ENCODE measurements at places on chromosomes 13 and 19. TPM values are rescaled to one million over a fixed set of nuclear protein-coding genes. Genes with fewer than 3 reads are reported as not detected.

The C19orf85 gene
- total RNA-seq = not detected

DNA sequence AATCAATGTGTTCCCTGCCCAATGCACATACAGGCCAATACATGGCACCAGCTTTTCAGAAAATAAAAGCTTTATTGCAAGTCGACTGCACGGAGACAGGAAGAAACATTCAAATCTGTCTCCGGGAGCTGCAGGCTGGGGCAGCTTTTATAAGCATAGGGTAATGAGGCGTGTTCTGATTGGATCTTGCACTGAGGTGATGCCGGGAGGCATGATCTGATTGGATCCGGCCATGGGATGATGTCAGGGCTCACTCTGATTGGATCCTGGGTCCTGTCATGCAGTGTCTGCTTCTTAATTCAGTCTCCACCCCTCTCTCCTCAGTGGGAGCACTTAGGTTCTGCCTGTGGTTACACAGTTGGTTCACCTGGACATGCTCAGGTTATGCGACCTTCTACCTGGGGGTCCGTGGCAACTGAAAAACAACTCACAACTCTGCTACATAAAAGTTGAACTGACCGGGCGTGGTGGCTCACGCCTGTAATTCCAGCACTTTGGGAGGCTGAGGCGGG, 11.8 kb upstream of the FBN3 start:
- DNase-seq = no peak

- no peak for DNase-seq
Observed at GRCh38 chr13:73984201-73984600, 150.0 kb downstream of the KLF12 start.

The ANGPTL4 gene
- total RNA-seq = 0.51 TPM

DNA sequence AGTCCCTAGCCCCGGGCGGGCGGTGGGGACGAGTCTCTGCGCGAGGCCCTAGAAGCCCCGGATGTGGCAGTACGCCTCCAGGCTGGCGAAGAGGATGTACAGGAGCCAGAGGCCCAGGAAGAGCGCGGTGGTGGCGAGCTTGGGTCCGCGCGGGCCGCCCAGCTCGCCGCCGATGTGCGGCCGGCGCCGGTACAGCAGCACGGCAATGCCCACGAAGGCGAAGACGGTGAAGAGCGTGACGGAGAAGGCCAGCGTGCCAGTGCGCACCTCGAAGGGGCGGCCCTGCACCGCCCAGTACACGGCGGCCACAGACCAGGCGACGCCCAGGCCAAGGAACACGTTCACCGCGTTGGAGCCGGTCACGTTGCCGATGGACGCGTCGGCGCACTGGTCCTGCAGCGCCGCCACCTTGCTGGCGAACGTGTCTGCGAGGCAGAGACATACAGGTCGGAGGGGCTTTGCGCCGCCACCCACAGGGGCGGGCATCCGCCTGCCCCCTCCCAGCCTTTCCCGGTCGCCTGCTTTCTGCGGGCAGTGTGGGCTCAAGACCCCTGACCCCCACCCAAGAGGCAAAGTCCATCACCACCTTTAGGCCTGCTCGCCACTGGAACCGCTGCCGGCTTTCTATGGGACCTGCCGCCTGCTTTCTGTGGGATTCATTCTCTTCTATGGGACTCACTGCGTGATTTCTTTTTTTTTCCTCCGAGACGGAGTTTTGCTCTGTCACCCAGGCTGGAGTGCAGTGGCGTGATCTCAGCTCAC, 10.9 kb upstream of the MEIS3 start:
- peak; percentile 70 for DNase-seq

GRCh38 chr19:36030264-36031148, 2.2 kb downstream of the CLIP3 start:
- no peak for DNase-seq

DNA sequence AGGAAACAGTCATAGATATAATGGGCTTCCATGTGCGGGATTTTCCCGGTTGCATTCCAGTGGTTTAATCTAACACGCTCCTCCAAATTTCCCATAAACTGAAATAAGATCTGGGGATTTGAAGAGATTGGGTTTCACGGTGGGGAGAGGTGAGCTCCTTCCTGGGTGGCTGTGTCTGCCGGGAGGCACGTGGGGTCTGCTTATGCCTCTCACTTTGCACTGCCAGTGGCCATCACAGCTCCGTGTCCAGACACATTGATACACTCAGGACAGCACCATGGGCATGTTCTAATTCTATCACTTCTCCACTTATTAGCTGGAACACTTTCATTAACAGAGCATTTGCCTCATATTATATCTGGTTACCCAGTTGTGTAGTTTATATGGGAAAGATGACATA, 73.4 kb downstream of the SOX1 start:
- DNase-seq = no peak

DNA sequence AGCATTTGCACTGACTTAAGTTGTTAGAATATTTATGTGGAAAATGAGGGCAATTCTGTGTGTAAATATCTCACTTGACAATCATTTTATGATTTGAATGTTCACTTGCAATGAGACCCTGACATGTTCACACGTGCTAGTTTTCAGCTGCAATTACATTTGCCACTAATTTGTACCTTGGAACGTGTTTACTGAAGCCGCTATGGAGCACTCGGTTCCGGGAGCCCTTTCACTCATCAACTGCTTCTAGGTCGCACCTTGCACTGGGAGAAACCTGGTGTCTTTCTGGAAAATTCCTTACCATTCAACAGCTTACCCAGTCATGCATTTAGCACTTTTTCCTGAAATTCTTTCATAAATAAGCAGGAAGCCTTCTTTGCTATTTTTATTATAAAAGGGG, 229.6 kb downstream of the ZIC5 start:
- DNase-seq = no peak

DNA sequence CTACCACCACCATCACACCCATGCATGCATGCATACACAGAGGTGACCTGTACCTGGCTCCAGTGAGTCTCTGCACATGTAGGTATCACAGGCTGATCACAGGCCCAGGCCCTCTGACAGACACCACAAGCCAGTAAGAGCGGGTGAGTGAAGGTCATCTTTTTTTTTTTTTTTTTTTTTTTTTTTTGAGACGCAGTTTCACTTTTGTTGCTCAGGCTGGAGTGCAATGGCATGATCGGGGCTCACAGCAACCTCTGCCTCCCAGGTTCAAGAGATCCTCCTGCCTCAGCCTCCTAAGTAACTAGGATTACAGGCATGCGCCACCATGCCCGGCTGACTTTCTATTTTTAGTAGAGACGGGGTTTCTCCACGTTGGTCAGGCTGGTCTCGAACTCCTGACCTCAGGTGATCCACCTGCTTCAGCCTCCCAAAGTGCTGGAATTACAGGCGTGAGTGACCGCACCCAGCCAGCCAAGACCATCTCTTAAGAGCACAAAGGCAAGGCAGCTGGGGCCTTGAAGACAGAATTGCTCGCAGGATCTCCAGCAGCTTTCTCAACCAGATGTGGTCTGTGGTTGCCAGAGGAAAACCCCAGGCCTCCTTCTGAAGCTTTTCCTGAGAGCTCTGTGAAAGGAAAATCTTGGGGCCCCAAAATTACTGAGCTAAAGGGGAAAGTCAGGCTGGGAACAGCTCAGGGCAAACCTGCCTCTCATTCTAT, 3.2 kb upstream of the NKG7 start:
- no peak for DNase-seq

Measured in glutamatergic neuron (in vitro differentiated cells).